Fibroblast of lung (primary cell): ENCODE measurements at places on chromosomes 3 and 15. TPM values are rescaled to one million over a fixed set of nuclear protein-coding genes. Genes with fewer than 3 reads are reported as not detected.

DNA sequence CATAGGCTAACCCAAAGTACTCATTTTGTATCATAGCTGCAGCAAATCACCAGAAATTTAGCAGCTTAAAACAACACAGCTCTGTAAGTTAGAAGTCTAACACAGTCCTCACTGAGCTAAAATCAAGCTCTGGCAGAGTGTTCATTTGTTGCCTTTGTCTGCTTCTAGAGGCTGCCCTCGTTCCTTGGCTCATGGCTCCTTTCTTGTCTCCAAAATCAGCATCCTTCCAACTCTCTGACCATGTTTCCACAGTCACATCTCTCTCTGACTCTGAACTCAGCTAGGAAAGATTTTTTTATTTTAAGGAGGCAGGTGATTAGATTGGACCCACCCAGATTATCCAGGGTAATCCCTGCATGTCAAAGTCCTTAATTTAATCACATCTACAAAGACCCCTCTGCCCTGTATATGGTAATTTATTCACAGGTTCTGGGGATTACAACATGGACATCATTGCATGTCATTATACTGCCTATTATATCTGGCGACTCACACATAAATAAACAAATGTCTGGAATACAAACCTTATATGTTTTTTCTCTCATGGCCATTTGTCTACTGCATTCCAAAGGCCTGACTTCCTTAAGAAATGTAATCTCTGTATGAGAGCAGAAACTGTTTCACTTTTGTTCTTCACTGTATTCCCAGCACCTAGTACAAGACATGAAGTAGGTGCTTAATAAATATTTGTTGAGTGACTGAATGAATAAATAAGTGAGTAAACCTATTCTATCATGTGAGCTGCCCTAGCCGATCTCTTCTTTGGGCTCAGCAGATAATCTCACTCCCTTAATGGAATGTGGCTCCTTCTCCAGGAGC is 15.1 kb upstream of the UACA start:
- DNase-seq, result peak; percentile 91
- peak overlapping the region; percentile 22 for H3K27ac ChIP-seq
- peaks cover 10% of the 10 kb centered on the region for H3K4me1 ChIP-seq

DNA sequence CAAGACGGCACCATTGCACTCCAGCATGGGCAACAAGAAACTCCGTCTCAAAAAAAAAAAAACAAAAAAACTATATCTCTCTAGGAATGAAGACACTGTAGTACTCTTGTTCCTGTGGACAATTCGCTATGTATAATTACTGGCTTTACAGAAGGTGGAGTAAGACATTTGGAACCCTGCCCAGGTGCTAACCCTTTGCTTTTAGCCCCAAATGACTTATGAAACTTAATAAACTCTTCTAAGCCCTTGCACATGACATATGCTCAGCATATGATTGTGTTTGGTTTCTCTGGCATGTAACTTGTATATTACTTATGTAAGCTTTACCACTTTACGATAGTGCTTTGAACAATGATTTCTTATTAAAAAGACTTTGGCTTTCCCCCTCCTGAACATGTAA is 27.3 kb upstream of the PRTG start:
- no peaks in the 10 kb centered on the region for H3K36me3 ChIP-seq
- DNase-seq, result no peak
- no peak overlapping the region for H3K4me3 ChIP-seq
- H3K4me1 ChIP-seq, result no peaks in the 10 kb centered on the region
- H3K27me3 ChIP-seq, result peaks cover 2% of the 10 kb centered on the region

DNA sequence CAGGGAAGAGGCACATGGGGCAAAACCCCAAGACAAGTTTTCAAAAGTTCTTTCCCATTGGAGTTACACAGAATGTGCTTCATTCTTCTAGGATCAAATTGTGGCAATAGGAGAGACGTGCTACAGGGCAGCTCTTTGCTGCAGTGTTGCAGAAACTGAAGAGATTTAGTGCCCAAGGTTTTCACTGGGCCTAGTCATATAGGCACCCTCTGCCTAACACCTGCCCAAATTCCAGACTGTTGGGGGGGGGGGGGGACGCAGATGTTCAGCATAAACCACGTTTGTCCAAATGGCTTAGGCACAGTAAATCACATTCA is 346.8 kb upstream of the ZNF717 start:
- H3K4me1 ChIP-seq, result no peaks in the 10 kb centered on the region
- no peaks in the 10 kb centered on the region for H3K36me3 ChIP-seq
- H3K27me3 ChIP-seq, result no peaks in the 10 kb centered on the region
- no peak for DNase-seq

GRCh38 chr3:112974178-112974517 is 755 bp downstream of the CD200R1 start:
- H3K36me3 ChIP-seq, result no peaks in the 10 kb centered on the region
- H3K27me3 ChIP-seq, result no peaks in the 10 kb centered on the region
- no peaks in the 10 kb centered on the region for H3K4me1 ChIP-seq
- H3K27ac ChIP-seq, result no peak overlapping the region
- no peak for DNase-seq
- no peak overlapping the region for H3K4me3 ChIP-seq

DNA sequence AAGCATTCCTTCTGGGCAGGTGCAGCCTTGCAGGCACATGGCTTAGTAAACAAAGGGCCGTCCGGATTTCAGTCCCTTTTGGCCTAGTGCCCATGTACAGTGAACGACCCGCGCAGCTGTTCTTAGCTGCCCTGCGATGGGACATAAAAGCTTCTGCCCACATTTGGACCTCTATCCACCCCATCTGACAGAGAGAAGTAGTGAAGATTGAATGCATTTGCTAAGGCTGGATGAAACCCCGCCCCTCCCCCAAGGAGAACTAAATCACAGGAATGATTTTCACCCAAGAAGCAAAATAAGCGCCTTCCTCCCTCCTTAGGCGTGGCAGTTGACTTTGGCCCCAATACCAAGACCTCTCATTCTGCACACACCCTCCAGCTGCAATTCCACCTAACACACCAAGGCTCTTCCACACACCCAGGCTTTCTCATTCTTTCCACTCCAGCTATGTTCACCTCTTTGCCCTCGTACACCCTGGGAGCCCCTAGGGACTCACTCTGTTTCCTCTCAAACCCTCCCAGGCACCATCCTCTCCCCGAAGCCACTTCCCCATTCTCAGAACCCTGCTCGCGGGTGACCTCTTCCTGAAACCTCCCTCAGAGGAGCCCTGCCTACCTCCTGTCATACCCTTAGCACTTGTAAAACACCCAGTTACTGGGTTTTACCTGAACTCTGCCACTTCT is 14.1 kb upstream of the HRH1 start:
- no peaks in the 10 kb centered on the region for H3K36me3 ChIP-seq
- H3K4me3 ChIP-seq, result no peak overlapping the region
- no peaks in the 10 kb centered on the region for H3K27me3 ChIP-seq
- H3K27ac ChIP-seq, result no peak overlapping the region
- peaks cover 13% of the 10 kb centered on the region for H3K4me1 ChIP-seq

Gene ARPP21
- not detected in 2 replicates for total RNA-seq

Gene GLDN
- 22.9 and 50.7 TPM in 2 replicates for total RNA-seq

Gene CTXND1
- total RNA-seq, result under 0.01 TPM in 2 replicates

Gene GP5
- total RNA-seq, result under 0.01 and 0.17 TPM in 2 replicates

Gene ZBTB47
- 32.1 and 49.4 TPM in 2 replicates for total RNA-seq

Gene ECE2
- not detected in 2 replicates for total RNA-seq
